Mammary epithelial cell (primary cell): ENCODE measurements at places on chromosomes 7 and 10. TPM values are rescaled to one million over a fixed set of nuclear protein-coding genes. Genes with fewer than 3 reads are reported as not detected.

GRCh38 chr7:35760143-35760745 lies 40.6 kb upstream of the SEPTIN7 start:
- no peak for DNase-seq

DNA sequence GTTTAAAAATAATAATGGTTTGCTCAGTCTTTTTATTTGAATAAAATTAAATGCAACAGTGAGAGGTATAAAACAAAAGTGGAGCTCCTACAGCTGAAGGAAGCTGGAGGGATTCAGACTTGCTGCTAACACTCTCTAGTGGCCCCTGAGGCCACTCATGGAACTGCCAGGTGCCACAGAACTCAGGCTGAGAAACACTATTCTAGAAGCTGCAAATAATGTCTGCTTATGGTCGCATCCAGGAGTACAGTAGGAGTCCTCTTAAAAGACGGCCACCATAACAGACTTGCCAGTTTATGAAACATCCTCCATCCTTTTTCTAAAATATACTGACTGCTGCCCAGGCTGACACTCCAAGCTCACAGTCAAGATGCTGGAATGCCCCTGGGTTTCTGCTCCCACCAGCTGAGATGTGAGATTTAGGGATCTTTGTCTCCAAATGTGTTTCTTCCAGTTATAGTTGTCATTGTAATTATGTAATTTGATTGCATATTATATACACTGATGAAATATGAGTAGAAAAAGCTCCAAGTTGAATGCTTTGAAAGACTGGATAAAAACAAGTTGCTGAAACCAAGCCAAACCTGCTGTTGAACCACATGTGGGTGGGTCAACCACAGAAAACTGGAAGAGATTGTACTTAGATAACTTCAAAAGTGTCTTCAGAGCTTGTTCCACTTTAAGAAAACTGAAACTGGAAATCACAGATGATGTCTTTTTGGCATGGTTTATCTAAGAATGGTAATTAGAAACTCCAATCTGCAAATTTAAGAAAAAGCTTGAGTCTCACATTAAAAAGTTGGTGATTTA lies 213.7 kb upstream of the AOAH start:
- no peak for DNase-seq

GRCh38 chr7:109126404-109127050 lies 556.9 kb downstream of the DNAJB9 start:
- DNase-seq, result no peak

DNA sequence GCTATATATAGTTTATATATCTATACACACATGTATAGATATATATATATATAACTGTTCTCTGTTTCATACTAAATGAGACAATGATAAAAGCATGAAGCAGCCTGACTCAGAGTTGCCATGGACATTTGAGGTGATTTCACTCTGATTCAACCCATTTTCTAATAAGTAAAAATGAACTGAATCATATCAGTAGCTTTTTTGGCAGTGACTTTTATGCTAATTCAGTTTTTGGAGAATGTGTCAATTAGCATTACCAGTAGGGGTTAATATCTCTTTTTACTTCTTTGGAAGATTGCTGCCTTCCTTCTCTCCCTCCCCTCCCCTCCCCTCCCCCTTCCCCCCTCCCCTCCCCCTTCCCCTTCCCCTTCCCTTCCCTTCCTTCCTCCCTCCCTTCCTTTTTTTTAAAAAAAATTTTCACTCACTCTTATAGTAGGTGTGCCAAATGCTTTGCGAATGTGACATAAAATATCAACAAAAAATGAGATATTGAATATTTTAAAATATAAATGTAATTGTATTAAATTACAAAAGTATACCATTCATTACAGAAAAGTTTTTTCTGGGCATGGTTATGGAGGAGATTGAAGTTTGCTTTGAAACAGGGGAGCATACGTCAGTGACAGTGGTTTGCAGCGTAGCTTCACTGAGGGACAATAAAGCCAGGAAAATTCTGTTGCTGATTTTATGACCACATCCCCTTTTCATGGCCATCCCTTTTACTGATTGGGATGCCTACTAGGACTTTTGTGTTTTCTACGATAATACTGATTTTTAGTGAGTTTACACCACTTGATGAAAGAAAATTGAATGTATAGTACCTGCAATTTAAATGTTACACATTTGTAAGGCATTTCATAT lies 64.0 kb upstream of the KLF6 start:
- DNase-seq, result peak; percentile 69

GRCh38 chr10:51291961-51292360 lies 217.7 kb downstream of the PRKG1 start:
- no peak for DNase-seq

GRCh38 chr7:134919240-134919641 lies 67.1 kb upstream of the AGBL3 start:
- no peak for DNase-seq

- DNase-seq, result peak; percentile 68
Observed at GRCh38 chr7:108570146-108570755, 577 bp downstream of the DNAJB9 start.

GRCh38 chr10:2852574-2853323 lies 214.6 kb upstream of the PFKP start:
- no peak for DNase-seq

- no peak for DNase-seq
Observed at GRCh38 chr7:41706228-41706930, 3.5 kb upstream of the INHBA start.

DOCK1 gene
- 58.1 and 59.7 TPM in 2 replicates for total RNA-seq
